ENCODE measurements at places on chromosomes 6 and 20.

GRCh38 chr6:109008054-109008453 lies 86.6 kb downstream of the SESN1 start:
- DNase-seq = no peak

- DNase-seq = no peak
These were observed 47.5 kb upstream of the KCNK16 start for GRCh38 chr6:39369987-39370386.

GRCh38 chr6:34813028-34813713 lies 21.3 kb downstream of the BLTP3A start:
- no peak for DNase-seq

DNA sequence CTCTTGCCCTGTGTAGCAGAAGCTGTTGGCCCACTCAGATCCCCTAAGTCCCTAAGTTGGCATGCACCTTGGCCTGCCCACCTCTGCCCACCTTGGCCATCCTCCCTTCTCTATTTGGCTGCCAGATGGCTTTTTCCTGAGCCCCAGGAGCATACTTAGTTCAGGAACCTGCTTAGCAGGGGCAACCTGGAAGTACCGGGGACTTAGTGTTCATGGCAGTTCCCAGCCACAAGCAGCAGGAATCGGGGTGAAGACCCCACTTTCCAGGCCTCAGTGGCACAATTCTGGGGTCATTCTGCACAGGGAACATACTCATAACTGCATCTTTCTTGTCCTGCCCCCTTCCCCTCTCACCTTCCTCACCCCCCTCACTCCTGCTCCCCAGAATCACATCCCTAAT lies 158.0 kb upstream of the PMEPA1 start:
- no peak for DNase-seq

DNA sequence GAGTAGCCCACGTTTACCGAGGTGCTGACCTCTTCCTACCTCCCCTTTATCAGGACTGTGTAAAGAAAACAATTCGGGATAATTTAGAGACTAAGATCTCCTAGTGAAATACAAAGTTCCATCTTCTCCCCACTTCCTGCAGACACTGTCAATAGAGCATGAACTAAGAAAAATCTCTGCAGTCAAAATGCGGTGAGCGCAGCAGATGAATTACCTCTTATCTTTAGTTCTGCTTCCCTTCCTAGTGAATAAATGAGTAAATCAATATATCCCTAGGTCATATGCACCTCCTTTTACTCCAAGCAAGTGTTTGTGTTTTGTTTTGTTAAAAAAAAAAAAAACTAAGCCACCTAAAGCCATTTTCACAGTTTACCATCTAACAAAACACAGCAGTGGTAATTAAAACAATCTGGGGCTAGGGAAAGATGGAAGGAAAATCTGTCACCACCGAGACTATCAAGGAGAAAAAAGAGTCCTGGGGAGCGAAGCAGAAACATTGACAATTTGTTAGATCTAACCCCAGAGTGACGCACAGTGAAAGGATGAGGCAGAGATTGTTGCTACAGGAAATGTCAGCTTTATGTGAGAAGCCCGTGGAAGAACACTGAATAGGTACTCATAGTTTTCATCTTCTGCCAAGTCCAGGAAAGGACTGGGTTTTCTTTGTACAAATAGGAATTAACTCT lies 159.4 kb upstream of the SPTLC3 start:
- no peak for DNase-seq

GRCh38 chr6:140670021-140670420 lies 1295.6 kb upstream of the CITED2 start:
- no peak for DNase-seq

- DNase-seq = no peak
These were observed 96.3 kb downstream of the NFATC2 start for GRCh38 chr20:51446230-51446629.

GRCh38 chr6:12450467-12450866 lies 160.3 kb downstream of the EDN1 start:
- peak; percentile 6 for DNase-seq

GRCh38 chr6:36850021-36850420 lies 10.8 kb upstream of the CPNE5 start:
- no peak for DNase-seq

- DNase-seq = no peak
These were observed 42.4 kb upstream of the EYA4 start for GRCh38 chr6:133198725-133199124.

DNA sequence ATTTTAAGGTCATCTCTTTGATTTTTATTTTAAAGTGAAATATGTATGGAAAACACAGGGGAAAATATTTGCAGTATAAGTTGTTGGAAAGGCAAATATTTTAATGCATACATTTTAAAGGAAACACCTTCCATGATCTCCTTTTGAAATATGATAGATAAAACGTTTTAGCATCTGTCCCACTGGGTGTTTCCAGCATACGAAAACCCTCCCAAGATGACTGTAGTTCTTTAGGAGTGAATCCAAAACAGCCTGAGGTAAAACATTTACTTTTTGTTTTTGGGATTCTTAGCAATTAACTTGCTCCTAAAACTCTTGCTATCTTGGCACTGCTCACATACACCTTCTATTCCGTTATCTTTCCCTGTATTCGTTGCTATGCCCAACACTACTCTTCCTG lies 210.0 kb downstream of the EPHA7 start:
- no peak for DNase-seq

GRCh38 chr20:2618815-2619214 lies 33.6 kb upstream of the NOP56 start:
- no peak for DNase-seq

- peak; percentile 7 for DNase-seq
These were observed 8.5 kb downstream of the MOXD1 start for GRCh38 chr6:132392792-132393191.

GRCh38 chr20:8255945-8256632 lies 124.0 kb downstream of the PLCB1 start:
- no peak for DNase-seq

Measured in kidney glomerular epithelial cell (primary cell).